Activated CD4-positive, alpha-beta T cell treated with anti-CD3 and anti-CD28 coated beads, Interleukin-2, amount 10 ng/mL, durations not matched to agents 24 days and 14 days (primary cell): ENCODE measurements at places on chromosomes 7 and 10. TPM values are rescaled to one million over a fixed set of nuclear protein-coding genes. Genes with fewer than 3 reads are reported as not detected.

The PGAM2 gene
- total RNA-seq = 0.42 TPM in 1 of 2 replicates, not detected in the other

The CTTNBP2 gene
- total RNA-seq = not detected in 2 replicates

The ACSM6 gene
- total RNA-seq = not detected in 2 replicates

The TM9SF3 gene
- total RNA-seq = 84.5 and 86.1 TPM in 2 replicates
